ENCODE measurements at places on chromosomes 7 and 10.

DNA sequence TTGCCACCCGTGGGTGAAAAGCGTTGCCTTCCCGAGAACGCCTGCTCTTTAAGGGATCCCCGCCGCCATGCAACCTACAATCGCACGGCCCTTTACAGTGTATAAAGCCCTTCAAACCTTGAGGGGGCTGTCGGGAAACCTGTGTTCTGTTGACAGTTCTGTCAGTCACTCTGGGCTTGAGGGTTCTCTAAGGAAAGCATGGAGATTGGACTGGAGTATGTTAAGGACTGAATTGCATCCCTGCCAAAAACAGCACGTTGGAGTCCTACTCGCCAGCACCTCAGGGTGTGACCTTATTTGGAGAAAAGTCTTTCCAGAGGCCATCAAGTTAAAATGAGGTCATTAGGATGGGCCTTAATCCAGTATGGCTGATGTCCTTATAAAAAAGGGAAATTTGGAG, 70.6 kb downstream of the PFKFB3 start:
- no peak for DNase-seq

DNA sequence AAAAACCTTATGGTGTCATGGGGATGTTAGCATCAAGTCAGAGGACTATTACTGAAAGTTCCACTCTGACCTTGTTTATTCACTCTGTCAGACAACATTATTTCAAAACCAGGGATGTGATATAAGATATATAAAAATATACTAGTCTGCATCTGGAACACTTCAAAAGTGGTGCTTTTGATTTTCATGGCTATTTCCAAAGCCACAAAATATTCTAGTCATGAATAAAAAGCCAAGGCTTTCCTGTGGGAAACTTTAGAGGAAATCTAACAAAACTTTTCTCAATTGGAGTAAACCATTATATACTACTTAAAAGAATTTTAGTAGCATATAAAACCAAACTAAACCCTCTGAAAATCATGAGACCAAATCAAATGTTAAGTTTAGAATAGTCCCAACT, 205.2 kb downstream of the TMEM26 start:
- no peak for DNase-seq

DNA sequence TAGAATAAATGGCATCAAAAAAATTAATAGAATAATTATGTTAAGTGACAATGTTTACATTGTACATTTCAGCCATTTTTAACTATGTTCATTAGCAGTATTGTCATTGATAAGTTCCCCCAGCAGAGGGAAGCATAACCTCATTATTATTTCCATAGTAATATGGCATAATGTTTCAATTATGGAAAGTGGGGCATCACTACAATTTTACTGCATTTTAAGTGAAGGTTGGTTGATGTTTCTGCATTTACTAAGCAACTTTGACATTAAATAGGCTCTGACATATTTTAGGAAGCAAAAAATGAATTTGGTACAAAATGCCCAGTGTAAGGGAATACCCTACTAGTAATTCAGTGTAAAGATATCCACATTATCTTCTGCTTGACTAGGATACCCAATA, 218.3 kb downstream of the SEMA3A start:
- DNase-seq, result no peak

DNA sequence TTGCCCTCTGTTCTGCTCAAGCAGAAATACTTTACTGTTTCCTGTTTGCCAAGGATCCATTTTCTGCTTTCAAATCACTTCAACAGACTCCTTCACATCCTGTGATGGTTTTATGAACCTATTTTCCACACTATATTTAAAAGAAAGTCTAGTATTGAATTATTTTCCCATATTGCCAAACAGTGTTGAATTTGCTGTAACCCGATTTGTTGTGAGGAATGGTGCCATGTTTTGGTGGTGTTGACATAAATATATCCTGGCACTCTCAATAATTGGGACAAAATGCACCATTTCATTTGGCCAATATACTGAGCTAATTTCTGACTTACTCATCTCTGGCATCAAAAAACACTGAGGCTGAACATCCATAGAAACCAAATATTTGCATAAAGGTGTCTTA, 615.4 kb upstream of the SEMA3D start:
- no peak for DNase-seq

DNA sequence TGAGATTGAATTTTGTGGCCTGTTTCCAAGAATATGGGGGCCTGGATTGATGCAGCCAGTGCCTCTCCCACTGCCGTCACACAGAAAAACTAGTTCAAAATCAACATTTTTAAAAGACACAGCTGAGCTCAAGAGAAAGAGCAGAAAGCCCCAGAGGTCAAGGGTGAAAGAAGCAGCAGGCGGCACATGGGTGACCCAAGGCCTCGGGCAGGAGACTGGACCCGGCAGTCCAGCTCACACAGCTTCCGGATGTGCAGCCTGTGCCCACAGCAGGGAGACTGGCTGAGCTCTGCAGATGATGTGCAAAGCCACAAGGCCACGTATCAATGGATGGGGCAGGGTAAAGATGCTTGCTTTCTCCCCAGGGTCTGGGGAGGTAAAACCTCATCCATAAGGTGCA, 50.4 kb upstream of the RNF32 start:
- DNase-seq, result no peak

GRCh38 chr7:22291977-22292376, 65.0 kb downstream of the RAPGEF5 start:
- no peak for DNase-seq

GRCh38 chr7:140342727-140343514, 55.4 kb downstream of the SLC37A3 start:
- DNase-seq, result peak; percentile 40

DNA sequence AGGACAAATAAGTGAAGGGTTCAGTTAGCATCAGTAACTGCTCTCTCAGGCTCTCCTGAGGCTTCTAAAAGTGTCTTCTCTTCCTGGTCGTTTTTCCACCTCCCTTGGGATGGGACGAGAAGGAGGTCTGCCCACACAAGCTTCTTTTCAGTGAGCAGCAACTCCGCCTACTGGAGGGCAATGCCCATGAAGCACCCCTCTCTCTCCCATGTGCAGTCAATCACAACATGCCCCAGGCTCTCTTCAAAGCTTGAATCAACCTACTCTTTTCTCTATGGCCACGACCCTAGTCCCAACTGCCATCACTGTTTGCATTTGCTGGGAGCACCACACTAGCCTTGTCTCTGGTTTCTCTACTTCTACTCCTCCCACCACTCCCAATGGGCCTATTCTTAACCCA, 135.6 kb downstream of the RPS24 start:
- DNase-seq, result no peak

- no peak for DNase-seq
These were observed 155.8 kb downstream of the FANK1 start for GRCh38 chr10:126052171-126052570.

- no peak for DNase-seq
These were observed 19.6 kb downstream of the GIMAP4 start for GRCh38 chr7:150586785-150587152.

- no peak for DNase-seq
These were observed 117.2 kb downstream of the ANLN start for GRCh38 chr7:36506820-36507219.

- DNase-seq, result no peak
These were observed 20.8 kb upstream of the ALOX5 start for GRCh38 chr10:45353186-45353585.

DNA sequence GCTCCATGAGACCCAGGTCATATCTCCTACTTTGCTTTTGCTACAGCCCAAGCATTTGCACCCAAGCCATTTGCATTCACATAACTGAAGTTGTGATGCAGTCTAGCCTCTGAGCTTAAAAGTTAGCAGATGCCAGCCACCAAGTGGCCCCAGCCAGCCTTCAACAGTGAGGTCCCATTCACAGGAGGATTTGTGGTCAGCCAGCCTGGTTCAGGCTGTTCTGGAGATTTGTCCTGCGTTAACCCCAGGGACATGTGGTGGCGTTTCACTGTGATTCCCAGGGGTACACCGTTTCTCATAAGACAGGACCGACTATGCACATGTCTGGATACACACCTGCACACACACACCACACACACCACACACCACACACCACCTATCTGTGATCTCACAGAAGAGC, 51.2 kb downstream of the GPR26 start:
- DNase-seq, result no peak

- DNase-seq, result peak; percentile 60
These were observed 44.8 kb downstream of the PDIA4 start for GRCh38 chr7:148983200-148984146.

GRCh38 chr7:16260236-16260728, 161.1 kb downstream of the CRPPA start:
- no peak for DNase-seq

GRCh38 chr10:90227786-90228185, 526.4 kb downstream of the KIF20B start:
- DNase-seq, result no peak

GRCh38 chr7:26987338-26987737, 108.5 kb downstream of the HOXA1 start:
- DNase-seq, result no peak

- no peak for DNase-seq
These were observed 51.8 kb upstream of the ANK3 start for GRCh38 chr10:60441515-60441914.

DNA sequence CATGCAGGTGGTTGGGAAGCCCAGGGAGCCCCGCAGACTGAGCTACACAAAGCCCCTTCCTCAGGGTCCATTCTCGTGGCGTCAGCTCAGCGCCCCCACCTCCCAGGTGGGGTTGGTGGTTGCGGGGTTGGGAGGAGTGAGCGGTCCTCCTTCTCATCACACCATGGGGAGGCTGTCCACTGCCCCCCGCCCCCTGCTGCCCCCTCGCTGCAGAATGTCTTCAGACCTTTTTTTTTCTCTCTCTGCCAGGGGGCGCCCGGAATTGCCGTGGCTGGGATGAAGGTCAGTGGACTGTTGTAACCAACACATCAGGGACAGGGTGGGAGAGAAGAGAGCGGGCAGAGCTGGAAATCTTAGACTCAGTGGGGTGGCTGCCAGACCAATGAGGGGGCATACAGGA, 116.3 kb downstream of the COL13A1 start:
- no peak for DNase-seq

DNA sequence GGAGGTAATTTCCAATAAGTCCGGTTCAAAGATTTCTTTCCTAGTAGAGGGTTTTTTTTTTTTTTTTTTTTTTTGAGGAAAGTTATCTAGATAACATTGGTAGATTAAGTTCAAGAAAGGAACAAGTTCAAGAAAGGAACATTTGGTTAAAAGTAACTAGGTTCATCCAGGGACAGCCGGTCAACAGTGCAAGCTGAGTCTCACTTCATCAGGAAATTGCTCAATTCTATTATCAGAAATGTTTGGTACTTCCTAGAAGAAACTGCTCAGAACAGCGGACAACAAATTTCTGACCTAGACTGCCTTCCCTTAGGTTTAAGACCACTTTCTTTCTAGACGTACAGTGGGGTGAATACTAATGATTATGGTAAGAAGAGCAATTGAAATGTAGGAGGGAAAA, 3.7 kb upstream of the IL2RA start:
- DNase-seq, result no peak

GRCh38 chr7:125255810-125256209, 326.2 kb upstream of the POT1 start:
- no peak for DNase-seq

- no peak for DNase-seq
These were observed 235.1 kb upstream of the ADARB2 start for GRCh38 chr10:1972406-1972805.

DNA sequence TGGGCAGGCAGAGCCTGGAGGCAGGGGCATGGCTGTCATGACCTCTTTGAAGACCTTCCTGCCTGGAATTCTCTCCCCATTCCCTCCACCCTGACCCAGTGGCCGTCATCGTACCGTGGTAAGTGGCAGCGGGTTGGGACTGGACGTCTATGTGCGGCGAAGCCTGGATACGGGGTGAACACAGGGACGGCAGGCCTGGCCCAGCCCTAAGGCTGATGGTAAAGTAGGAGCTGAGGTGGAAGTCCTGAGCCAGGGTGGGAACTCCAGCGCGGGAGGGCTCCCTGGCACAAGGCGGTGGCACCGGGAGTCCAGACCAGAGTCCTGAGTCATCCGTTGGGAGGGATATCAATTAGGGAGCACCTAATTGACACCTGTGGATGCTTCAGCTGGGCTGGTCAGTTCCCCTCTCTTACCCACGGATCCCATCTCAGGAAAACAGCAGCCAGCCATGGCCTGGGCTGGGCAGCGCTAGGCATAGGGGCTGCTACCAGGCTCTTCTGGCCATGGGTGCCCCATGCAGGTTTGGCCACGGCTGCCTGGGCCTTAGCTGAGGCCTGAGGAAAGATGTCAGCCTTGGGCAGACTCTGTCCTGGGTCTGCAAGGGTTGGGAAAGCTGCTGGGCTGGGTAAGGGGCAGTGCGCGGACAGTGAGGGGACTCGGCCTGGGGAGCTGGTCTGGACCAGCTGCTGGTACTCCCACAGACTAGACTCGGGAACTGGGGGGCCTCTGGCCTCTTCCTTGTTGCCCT, 3.3 kb downstream of the PPIF start:
- no peak for DNase-seq

GRCh38 chr7:132349075-132349474, 227.2 kb downstream of the PLXNA4 start:
- DNase-seq, result no peak

DNA sequence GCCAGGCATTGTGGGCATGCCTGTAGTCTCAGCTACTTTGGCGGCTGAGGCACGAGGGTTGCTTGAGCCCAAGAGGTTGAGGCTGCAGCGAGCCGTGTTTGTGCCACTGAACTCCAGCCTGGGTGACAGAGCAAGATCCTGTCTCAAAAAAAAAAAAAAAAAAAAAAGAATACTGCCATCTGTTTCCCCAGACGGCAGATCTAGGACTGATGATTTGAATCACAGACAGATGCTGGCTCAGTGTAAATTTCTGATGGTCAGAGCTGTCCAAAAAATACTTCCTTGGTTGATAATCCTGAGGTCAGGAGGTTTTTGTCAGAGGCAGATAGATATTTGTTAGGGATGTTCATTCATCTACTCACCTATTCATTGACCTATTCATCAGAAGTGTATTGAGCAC, 130.7 kb downstream of the REEP3 start:
- no peak for DNase-seq

GRCh38 chr10:33107953-33108352, 149.9 kb upstream of the ITGB1 start:
- no peak for DNase-seq

- DNase-seq, result no peak
These were observed 163.2 kb downstream of the JAZF1 start for GRCh38 chr7:28017372-28017771.

GRCh38 chr10:105844676-105845570, 1203.8 kb downstream of the SORCS3 start:
- DNase-seq, result no peak

GRCh38 chr7:139044813-139045794, 9.3 kb upstream of the ZC3HAV1L start:
- no peak for DNase-seq

GRCh38 chr10:102565793-102566192, 62.0 kb downstream of the SUFU start:
- no peak for DNase-seq

DNA sequence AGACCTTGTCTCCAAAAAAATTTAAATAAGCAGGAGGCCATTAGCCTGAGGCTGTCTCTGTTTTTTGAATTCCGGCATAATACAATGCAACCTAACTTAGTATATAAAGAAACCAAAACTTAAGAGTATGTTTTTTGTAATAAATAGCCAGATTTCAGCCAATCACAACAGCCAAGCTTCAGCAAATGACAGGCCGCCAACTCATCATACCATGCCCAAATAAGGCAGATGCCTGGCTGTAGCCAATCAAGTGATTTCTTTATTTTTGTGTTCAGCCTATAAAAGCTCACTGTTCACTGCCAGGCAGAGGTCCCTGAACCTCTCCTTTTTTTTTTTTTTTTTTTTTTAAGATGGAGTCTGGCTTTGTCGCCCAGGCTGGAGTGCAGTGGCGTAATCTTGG, 12.7 kb upstream of the PURB start:
- DNase-seq, result no peak

GRCh38 chr10:75034714-75035258, 76.7 kb upstream of the SAMD8 start:
- DNase-seq, result no peak

Measured in left ventricle myocardium superior (tissue), 1 donor.